A549 treated with AZD2906 at 1 μM for 4 hours (cell line): ENCODE measurements at places on chromosomes 5 and 9. TPM values are rescaled to one million over a fixed set of nuclear protein-coding genes. Genes with fewer than 3 reads are reported as not detected.

UGT3A2 gene
- not detected in 5 replicates for total RNA-seq

TTC23L gene
- total RNA-seq = 0.11 to 0.45 TPM (median 0.17 TPM) in 4 of 5 replicates, not detected in the other

SPINK4 gene
- total RNA-seq = not detected in 5 replicates

ZBTB43 gene
- 6.2 to 10.9 TPM (median 6.8 TPM) in 5 replicates for total RNA-seq

BAAT gene
- total RNA-seq = 0.31 to 0.49 TPM (median 0.46 TPM) in 5 replicates

C5orf52 gene
- total RNA-seq = not detected in 5 replicates
